Stimulated activated CD4-positive, alpha-beta T cell treated with anti-CD3 and anti-CD28 coated beads, Interleukin-1b, Interleukin-23, amount 100 ng/mL, for 24 hours (primary cell): ENCODE measurements at places on chromosomes 2 and 18.
A peak's percentile ranks its signal among the peaks of the same experiment; 100 is the strongest.

- no peak for DNase-seq
Measured at GRCh38 chr2:48098539-48098938, 192.2 kb upstream of the FBXO11 start.

- DNase-seq, result no peak
Measured at GRCh38 chr2:189601043-189601442, 20.5 kb upstream of the SLC40A1 start.

DNA sequence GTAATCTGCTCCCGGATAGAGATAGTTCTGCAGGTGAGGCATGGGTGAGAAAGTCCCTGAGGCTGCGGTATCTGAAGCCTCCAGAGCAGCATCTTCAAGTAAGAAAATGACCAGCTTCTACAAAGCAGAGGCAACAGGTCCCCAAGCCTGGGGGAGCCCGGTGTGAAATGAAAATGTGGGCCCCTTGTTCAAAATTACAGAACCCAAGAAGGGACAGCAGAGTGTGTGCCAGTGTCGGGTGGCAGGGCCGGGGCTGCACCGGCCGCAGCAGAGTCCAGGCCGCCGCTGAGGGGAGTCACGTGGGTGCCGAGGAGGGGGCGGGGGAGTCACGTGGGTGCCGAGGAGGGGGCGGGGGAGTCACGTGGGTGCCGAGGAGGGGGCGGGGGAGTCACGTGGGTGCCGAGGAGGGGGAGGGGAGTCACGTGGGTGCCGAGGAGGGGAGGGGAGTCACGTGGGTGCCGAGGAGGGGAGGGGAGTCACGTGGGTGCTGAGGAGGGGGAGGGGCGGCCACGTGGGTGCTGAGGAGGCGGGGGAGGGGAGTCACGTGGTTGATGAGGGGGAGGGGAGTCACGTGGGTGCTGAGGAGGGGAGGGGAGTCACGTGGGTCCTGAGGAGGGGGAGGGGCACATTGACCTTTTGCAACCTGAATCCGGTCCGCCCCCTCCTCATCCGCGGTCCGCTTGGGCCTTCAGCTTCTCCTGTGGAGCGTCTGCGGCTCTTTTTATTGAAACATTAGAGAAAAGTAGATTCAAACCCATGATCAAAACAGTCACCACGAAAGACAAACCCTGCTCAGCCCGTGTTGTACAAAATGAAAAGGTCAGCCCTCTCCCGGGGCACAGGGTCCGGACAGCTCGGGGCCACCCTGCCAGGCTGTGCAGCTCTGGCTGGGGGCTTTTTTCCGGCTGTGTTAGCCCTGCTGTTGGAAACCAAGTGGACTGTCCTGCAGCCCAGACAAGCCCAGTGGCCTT is 10.4 kb downstream of the COLEC11 start:
- peak; percentile 39 for DNase-seq

- no peak for DNase-seq
Measured at GRCh38 chr18:30359521-30359920, 683.0 kb downstream of the DSC3 start.

GRCh38 chr2:53519918-53520841 is 247.4 kb upstream of the CHAC2 start:
- DNase-seq, result no peak

GRCh38 chr18:62070302-62070701 is 116.6 kb downstream of the PIGN start:
- no peak for DNase-seq

- no peak for DNase-seq
Measured at GRCh38 chr2:235049069-235049468, 97.3 kb downstream of the SH3BP4 start.
